ENCODE measurements at places on chromosomes 6 and 20.

- DNase-seq, result peak; percentile 68
These were observed 5.2 kb downstream of the FOXO3 start for GRCh38 chr6:108565893-108566292.

DNA sequence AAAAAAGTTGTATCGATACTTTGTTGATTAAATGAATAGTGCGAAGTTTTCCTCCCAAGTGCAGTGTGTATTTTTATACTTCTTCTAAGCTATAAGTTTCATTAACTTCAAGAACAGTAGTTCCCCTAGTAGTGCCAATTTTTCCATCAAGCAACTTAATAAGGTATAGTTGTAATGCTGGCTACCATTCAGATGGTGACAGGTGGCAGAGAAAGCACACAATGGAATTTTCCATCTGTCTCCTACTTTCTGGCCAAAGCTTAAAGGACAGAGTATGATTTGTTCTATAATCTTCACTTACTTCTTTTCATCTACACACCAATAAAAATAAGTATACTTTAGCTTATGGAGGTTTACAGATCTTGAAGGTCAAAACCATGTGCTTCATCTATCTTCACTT lies 431.1 kb downstream of the NKAIN2 start:
- no peak for DNase-seq

GRCh38 chr6:12265296-12265695 lies 24.9 kb upstream of the EDN1 start:
- no peak for DNase-seq

DNA sequence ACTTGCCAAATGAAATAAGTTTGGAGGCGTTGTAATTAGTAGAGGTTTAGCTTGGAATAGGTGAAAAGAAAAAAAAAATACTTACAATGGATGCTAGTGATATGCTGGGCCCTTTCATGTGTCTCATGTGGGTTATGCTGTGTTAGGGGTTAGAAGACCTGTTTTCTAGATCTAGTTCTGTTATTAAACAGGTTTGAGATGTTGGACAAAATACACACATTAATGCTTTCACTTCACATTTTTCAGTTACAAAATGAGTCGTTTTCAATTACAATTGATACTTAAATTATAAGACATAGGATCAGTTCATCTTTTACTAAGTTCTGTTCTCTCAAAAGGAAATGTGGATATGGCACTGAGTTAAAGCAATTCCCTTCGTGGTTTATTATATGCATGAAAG lies 509.8 kb downstream of the EPM2A start:
- DNase-seq, result no peak

GRCh38 chr20:34506480-34506879 lies 9.7 kb upstream of the DYNLRB1 start:
- DNase-seq, result no peak

- no peak for DNase-seq
These were observed 16.5 kb upstream of the SPDEF start for GRCh38 chr6:34572585-34572984.

GRCh38 chr6:168507730-168508129 lies 66.7 kb downstream of the SMOC2 start:
- DNase-seq, result no peak

- DNase-seq, result no peak
These were observed 13.5 kb downstream of the HAO1 start for GRCh38 chr20:7926767-7927166.

DNA sequence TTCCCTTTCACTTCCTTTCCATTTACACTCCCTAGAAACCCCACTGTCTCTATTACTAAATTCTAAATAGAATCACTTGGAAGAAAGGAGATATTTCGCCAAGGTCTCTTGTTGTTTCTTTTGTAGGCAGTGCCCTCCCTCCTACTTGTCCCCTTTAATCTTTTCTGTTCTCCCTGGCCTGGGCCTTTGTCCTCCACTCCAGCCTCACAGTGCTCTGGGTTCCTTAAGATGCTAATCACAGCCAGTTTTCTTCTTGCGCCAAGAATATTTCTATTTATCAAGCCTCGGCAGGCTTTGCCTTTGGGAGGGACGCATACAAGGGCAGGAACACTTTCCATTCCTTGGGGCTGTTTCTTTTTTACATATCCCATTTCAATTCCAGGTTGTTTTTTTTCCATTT lies 520.6 kb upstream of the CHD6 start:
- DNase-seq, result no peak
